ENCODE measurements at places on chromosomes 6 and 20.

DNA sequence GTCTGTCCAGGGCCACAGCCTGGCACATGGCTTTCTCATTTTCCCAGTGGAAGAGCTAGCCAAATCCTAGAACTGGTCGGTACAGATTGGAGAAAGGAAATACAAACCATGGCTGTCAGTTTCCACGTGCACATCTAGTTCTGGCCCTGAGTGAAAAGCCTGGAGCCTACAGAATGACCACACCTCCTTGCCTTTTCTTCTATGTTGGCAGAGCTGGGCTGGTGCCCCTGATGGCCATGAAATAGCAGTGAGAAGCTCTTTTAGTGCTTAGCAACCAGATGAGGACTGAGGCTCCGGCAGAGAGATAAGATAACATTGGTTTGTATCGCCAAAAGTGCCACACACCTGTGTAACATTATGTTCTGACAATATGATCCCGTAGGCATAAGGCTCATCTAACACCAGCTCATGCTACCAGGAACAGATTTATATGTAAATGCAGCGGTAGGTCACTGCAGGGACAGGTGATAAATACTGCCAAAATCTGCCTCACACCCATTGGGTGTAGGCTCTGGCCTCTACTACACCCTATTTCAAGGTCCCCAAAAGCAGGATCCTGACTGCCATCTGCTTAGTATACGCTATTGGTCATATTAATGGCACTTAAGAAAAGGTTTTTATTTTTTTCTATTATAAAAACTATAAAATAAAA, 39.9 kb upstream of the TBC1D7 start:
- DNase-seq: no peak

DNA sequence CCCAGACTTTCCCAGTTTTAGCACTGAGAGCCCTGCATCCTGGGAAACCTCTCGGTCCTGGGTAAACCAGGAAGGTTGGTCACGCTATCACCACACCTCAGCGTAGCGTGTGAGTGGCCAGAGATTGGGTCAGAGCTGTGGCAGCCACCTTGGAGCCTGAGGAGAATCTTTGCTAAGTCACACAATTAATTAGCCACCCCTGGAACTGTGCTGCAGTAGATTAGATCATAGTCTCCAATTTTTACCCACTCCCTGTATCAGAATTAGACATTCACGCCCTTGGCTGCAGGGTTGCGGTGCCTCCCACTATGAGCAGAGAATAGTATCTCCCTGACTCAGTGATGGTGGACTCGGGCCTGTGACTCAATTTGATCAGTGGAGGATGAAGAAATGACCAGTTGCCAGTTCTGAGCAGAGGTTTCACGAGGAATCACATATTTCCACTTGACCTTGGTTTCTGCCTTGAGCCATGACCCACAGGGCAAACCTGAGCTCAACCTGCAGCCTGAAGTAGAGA, 6.0 kb upstream of the PTGIS start:
- DNase-seq: no peak

DNA sequence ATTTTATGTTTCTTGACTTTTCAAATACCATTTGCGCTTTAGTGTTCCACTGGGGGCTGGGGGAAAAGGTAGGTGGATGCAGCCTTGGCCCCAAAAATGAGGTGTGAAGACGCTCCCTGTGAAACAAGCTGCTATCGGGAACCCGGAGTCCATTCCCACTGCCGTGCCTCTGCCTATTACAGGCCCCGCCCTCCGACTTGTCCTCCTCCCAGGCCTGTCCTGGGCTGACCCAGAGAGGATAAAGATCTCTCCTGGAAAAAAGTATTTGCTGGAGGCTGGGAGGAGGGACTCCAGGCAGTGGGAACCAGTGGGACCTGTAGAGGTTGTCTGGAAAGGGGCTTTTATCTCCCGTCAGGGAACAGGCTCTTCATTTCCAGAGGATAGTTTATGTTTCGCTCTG, 215.0 kb downstream of the SLC24A3 start:
- DNase-seq: no peak

- no peak for DNase-seq
Measured at GRCh38 chr6:154261688-154262397, 94.8 kb downstream of the IPCEF1 start.

GRCh38 chr6:131936156-131936555, 15.0 kb downstream of the CCN2 start:
- no peak for DNase-seq

DNA sequence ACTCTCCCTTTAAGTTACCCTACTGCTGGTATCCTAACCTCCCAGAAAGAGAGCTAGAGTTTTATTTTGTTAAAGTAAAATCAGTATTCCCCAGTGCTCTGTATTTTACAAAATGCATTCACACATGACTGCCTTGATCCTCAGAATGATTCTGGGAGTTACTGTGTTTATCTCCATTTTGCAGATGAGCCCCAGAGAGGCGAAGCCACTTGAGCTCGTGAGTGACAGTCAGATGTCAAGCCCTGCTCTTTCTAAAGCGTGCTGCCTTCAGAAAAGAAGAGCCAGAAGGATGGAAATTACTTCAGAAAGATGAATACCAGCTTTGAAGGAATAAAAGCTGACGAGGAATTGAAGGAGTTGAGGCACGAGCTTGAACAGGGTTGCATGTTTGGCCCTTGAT, 14.1 kb upstream of the OSER1 start:
- no peak for DNase-seq

GRCh38 chr6:154012852-154013251, 26.2 kb upstream of the OPRM1 start:
- no peak for DNase-seq

- peak; percentile 75 for DNase-seq
Measured at GRCh38 chr20:4112481-4113421, 97.4 kb upstream of the RNF24 start.

DNA sequence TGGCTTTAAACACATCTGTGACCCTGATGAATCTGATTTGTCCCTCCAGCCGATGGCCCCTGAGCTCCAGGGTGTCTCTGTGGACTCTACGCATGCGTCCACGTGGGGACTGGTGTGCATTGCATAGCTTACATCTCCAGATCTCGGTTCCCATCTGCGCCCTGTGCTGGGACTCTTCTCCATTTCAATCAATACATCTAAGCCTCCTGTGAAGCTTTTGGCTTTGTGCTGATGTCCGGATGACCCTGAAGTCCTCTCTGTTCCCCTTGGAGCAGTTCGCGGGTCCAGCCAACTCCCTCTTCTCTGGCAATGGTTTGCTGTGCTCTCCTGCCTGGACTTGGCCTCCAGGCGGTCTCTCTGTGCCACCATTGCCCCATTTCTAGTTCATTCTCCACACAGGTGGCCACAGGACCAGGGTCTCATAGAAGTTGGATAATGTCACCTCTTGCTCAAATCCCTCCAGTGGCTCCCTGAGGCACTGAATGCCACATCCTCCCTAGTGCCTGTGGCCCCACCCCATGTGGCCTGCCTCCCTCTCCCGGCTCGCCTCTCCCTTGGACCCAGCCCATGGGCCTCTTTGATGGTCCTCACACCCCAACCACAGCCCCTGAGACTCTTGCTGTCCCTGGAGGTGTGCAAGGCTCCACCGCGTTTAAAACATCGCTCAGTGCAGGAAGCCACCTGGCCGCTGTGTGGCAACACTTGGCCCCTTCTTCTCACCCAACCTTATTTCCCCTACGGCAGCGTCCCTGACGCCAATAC, 155.4 kb downstream of the SYCP2 start:
- no peak for DNase-seq

DNA sequence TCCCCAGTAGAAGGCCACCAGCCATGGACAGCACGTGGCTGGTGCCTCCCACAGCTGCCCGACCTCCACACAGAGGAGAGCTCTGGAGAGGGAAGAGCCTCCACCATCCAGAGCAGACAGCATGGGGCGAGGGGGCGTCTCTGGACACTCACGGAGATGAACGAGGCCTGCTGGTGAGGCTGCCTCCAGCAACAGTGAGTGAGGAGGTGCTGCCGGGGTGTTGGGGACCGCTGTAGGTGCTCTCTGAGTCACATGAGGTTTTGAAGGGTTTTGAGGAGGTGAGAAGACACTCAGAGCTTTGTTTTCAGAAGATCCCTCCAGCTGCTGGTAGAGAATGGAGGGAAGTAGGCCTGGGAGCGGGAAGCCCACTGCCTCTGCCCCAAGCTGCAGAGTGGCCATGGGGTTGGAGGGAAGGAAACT, 65.6 kb downstream of the THBS2 start:
- DNase-seq: no peak

DNA sequence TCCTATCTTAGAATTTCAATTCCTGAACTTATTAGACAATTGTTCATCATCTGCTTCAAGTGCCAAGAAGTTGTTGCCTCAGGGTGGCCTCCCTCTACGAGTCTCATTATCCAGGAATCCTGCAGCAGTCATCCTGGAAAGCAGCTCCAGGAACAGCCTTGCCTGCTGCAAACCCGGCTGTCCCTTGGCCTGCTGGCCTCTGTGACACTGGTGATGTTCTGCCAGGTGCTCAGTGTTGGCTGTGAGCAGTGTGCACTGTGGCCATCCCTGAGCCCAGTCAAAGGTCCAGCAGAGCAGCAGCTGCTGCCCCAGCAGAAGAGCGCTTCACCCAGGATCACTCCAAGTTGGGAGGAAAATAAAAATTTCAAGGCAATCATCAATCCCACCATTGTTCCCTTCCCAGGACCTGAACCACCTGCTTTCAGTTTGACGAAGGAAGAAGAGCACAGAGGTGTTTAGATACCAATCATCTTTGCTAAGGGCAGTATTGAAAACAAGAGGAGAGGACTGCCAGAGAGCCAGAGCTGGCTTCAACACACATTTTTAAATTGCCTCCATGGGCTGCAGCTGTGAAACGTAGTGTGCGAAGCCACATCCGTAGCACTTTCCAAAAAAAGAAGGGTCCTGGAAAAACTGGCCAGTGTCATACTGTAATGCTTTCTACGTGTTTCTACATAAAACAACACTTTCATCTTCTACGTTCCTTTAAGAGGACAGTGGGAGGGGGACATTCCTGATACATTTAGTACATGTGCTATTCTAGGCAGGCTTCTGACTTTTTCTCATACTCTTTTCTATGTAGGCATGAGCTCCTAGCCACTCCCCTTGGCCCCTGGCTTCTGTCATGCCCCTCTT, 7.2 kb upstream of the FAM50B start:
- peak; percentile 52 for DNase-seq

- DNase-seq: no peak
Measured at GRCh38 chr6:50285735-50286134, 236.0 kb upstream of the DEFB112 start.

- no peak for DNase-seq
Measured at GRCh38 chr20:48076247-48076646, 291.0 kb upstream of the SULF2 start.

DNA sequence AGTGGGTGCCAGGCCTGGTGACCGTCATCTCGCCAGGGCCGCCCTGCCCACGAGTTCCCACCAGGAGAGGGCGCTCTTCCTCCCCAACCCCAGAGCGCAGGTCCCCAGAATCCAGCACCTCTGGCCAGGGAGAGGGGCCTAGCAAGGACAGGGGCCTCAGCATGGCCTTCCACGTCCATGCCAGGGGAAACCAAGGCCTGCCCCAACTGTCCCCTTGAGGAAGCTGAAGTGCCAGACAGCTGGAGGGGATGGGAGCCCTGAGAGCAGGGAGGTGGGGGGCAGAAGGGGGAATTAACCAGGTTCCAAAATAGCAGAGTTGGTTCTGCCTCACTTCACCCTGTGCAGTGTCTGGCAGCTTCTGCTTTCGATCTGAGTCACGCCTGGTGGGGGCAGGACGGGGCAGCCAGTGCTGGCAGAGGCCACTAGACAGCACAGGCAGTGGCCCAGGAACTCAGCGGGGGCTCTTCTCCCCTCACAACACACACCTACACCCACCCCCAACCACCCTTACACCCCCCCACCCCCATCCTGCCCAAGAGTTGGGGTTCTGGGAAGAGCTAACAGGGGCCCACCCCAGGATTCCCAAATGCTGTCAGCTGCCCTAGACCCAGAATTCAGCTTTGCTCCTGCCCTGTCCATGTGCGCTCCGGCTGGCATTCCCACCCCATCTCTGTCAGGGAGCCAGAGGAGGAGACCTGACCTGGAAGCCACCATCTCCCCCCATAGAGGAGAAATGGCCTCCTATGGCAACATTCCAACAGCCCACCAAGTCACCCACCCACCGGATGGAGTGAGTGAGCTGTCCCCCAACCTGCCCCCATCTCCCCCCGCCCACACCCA, 29.2 kb downstream of the TFEB start:
- peak; percentile 65 for DNase-seq

DNA sequence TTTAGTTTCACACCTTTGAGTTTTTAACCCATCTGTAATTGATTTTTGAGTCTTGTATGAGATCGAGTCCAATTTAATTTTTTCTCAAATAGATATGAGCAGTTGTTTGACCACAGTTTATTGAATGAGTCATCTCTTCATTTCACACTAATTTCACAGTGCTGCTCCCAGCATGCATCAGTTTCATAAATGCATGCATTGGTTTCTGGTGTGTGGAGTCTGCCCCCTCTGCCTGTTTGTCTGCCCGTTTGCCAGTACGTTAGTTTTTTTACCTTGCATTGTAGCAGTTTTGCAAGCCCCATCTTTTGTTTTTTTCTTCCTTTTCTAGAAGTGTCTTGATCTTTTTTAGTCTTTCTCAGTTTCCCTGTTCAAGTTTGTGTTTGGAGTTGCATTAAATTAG, 11.9 kb downstream of the SLX4IP start:
- peak; percentile 79 for DNase-seq

DNA sequence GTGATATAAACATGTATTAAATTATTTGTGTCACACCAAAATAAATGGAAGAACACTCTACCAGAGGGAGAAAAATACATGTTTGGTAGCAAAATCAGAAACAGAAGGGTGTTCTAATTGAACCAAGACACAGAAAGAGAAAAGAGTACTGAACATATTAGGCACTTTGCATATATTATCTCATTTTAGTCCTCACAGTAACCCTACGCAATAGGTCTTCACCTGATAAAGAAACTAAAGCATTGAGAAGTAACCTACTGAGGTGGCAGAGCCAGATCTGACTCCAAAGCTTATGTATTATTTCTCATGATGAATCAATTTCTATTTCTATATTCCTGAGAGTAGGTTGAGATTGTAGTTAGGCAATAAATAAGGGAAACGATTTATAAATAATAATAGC, 77.7 kb downstream of the FYN start:
- DNase-seq: no peak

GRCh38 chr20:59728722-59729430, 124.5 kb downstream of the PHACTR3 start:
- DNase-seq: no peak

- peak; percentile 67 for DNase-seq
Measured at GRCh38 chr6:85432554-85432953, 17.3 kb upstream of the NT5E start.

DNA sequence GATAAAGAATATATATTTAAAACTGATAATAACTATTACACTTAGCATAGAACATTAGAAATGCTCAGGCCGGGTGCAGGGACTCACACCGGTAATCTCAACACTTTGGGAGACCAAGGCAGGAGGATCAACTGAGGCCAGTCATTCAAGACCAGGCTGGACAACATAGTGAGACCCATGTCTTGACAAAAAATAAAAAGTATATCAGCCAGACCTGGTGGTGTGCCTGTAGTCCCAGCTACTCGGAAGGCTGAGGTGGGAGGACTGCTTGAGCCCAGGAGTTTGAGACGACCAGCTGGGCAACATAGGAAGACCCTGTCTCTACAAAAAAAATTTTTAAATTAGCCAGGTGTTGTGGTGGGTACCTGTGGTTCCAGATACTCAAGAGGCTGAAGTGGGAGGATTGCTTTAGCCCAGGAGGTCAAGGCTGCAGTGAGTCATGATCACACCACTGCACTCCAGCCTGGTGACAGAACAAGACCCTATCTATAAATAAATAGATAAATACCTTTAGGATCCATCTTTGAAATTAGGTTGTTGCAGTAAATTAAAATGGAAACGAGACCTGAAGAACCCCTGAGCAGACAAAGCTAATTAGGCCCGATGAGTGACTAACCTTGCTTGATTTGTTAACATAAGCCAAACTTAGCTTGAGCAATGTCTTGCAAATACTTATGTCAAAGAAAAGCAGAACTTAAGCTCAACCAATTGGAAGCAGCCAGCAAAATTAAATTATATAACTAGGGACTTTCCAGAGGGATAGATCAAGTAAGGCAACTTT, 75.8 kb upstream of the E2F3 start:
- DNase-seq: no peak

All from astrocyte of the spinal cord (primary cell).